ENCODE measurements at places on chromosomes 1 and 21. TPM values are rescaled to one million over a fixed set of nuclear protein-coding genes. Genes with fewer than 3 reads are reported as not detected.

- DNase-seq: no peak
These were observed 346.6 kb upstream of the DPYD start for GRCh38 chr1:98267423-98267822.

GRCh38 chr1:36222481-36223380 is 1.5 kb upstream of the THRAP3 start:
- DNase-seq: peak; percentile 26

The CELA2B gene
- total RNA-seq: not detected

- no peak for DNase-seq
These were observed at the start of the genes PLA2G2C and UBXN10 for GRCh38 chr1:20185834-20186782. TSS of gene PLA2G2C (minus strand) at chr1:20186518. CDS start at chr1:20177363, 9,155 bp downstream. TSS of gene UBXN10 (plus strand) at chr1:20186096. CDS start at chr1:20190562, 4,466 bp downstream.

The NMNAT2 gene
- total RNA-seq: 2.5 TPM
